ENCODE measurements at places on chromosomes 7 and 10. TPM values are rescaled to one million over a fixed set of nuclear protein-coding genes. Genes with fewer than 3 reads are reported as not detected.

The CYP3A5 gene
- total RNA-seq = not detected

The ADAMTS14 gene
- 2.5 TPM for total RNA-seq

The KCNK18 gene
- not detected for total RNA-seq

The CALML3 gene
- total RNA-seq = not detected

The OIT3 gene
- 0.03 TPM for total RNA-seq

The EVX1 gene
- not detected for total RNA-seq

The IL6 gene
- total RNA-seq = 62.2 TPM

The PRF1 gene
- not detected for total RNA-seq

The GPR26 gene
- not detected for total RNA-seq

The MAD1L1 gene
- total RNA-seq = 38.5 TPM

The UCMA gene
- not detected for total RNA-seq

The SNX13 gene
- 43.7 TPM for total RNA-seq

The CDH23 gene
- 0.13 TPM for total RNA-seq

The TEX47 gene
- total RNA-seq = not detected

The RADIL gene
- total RNA-seq = 0.13 TPM

The THSD7A gene
- 0.17 TPM for total RNA-seq

The GLI3 gene
- 4.1 TPM for total RNA-seq

The ITIH2 gene
- total RNA-seq = not detected
